MG63 (cell line): ENCODE measurements at places on chromosomes 1 and 21. TPM values are rescaled to one million over a fixed set of nuclear protein-coding genes. Genes with fewer than 3 reads are reported as not detected.

ATP1A2 gene
- total RNA-seq = not detected in 2 replicates

F11R gene
- 0.22 and 1.7 TPM in 2 replicates for total RNA-seq

RHD gene
- total RNA-seq = not detected in 2 replicates

ST7L gene
- total RNA-seq = 13.8 and 16.7 TPM in 2 replicates

DDAH1 gene
- 18.2 and 20.8 TPM in 2 replicates for total RNA-seq

MMP23B gene
- total RNA-seq = 1.6 TPM in 1 of 2 replicates, not detected in the other

RUNX3 gene
- total RNA-seq = 4.6 and 5.8 TPM in 2 replicates

GPATCH4 gene
- 10.0 and 48.6 TPM in 2 replicates for total RNA-seq

GPR157 gene
- 3.1 and 5.2 TPM in 2 replicates for total RNA-seq

- no peak for DNase-seq
Measured at GRCh38 chr1:41469706-41470105, 14.8 kb downstream of the EDN2 start.

DNA sequence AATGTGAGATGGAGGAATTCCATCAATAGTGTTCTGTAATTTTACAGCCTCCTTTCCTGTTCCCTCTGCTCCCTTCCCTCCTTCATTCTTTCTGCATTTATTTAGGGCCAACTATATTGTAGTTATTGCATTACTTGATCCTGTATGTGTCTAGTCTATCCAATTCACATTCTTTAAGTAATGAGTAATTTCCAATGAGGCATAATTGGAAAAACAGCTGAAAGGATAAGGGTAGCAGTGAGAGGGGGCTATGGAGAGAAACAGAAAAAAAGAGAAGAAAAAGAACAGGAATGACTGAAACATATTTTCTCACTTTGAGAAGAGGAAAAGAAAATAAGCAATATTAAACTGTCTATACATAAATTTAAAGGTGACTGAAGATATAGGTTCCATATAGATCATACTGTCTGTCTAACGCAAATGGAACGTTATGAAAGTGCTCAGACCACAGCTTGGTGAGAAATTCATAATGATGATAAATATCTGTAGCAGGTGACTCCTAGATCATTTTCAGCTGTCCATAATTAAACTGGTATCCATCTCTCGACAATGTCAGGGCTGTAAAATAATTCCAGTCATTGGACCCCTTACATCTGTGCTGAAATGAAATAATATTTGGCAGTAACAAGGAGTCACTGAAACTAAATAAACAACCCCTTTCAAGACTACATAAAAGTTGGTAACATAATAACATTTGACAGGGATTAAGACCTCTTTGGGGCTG is 61.8 kb downstream of the SPAG17 start:
- DNase-seq = no peak

DNA sequence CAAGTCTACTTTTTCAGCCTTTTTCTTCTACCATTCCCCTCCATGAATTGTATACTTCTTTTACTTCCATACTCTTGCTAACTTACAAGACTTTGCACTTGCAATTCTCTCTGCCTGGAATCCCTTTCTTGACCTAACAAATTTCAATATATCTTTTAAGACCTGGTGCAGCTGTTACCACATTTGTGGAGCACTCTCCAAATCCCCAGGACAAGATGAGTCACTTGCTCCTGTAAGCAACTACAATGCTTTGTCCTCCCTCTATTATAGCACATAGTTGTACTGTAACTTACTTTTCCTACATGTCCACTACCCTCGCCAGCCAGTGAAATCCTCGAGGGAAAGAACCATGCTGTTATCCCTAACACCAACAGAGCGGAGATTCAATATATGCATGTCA is 43.1 kb downstream of the WARS2 start:
- peak; percentile 14 for DNase-seq

DNA sequence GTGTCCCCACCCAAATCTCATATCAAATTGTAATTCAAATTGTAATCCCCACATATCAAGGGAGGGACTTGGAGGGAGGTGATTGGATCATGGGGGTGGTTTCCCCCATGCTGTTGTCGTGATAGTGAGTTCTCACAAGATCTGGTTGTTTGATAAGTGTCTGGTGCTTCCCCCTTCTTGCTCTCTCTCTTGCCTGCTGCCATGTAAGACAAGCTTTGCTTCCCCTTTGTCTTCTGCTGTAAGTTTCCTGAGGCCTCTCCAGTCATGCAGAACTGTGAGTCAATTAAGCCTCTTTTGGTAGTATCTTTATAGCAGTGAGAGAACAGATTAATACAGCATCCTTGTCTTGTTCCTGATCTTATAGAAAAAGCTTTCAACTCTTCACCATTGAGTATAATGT is 6.5 kb upstream of the LRRC39 start:
- DNase-seq = no peak

DNA sequence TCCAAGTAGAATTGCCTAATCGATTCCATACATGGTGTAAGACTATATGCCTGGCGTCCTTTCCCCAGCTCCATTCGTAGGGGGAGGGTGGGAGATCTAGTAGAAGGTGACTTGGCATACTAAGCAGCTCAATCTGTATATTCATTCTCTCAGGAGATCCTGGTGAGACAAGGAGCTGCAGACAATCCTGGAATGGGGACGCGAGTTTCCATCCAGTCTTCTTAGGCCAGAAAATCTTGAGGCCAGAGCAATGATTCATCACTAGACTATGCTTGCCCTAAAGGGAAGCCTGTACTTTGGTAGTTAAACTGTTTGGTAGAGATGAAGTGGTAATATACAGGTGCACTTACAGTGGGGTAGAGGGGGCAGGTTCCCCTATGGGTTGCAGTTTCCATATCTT is 468.7 kb downstream of the ADGRL2 start:
- DNase-seq = peak; percentile 23

DNA sequence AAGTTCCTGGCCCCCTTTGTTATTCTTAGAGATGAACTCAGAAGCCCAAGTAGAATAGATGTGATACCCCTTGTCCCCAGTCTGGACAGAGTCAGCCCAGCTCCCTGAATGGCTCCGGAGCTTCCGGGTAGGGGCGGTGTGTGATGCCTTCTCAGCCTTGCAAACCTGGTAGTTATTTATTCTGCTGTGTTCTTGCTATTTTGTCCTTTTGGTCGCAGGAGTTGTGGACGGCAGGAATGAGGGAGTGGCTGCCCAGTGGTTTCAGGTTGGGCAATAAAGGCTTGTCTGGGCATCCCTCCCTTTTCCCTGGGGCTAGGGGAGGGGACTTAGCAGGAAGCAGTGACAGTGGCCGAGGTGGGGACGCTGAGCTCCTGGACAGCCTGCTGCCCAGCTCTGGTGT is 2.8 kb downstream of the PTPRU start:
- no peak for DNase-seq

GRCh38 chr1:189805735-189806134 is 671.9 kb downstream of the BRINP3 start:
- DNase-seq = no peak

DNA sequence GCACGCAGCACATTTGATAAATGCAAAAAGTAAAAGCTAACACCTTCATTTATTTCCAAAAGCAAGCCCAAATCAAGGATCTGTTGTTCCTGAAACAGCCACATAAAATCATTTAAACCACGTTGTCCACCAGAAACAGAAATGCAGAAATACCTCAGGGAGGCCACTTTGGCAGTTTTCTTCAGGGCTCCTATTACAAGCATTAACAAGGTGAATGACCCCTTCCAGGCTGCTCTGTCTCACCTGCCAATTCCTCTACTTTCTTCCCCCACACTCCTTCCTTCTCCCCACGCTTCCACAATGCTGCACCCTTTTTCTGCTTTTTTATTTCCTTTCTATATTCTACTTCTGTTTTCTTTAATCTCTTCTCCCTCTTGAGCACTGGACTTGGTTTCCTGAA is 55.0 kb upstream of the PTGFRN start:
- no peak for DNase-seq

GRCh38 chr1:98490099-98490498 is 171.4 kb upstream of the SNX7 start:
- DNase-seq = no peak

DNA sequence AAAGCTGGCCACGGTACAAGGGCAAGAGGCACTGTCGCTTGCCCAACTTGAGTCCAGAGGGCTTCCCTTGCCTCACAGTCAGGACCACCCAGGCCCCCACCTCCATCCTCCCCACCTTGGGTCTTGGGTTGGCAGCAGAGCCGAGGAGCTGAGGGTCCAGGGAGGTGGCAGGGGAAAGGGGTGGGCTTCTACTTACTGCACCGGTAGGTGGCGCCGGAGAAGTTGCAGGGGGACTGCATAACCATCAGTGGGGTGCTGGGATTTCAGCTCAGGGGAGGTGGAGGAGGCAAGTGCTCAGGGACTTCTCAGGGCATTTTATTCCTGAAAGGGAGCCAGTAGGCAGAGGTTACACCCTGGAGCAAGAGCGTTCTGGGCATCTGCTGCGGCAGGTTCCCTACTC is 44.0 kb downstream of the TRIM62 start:
- DNase-seq = no peak

DNA sequence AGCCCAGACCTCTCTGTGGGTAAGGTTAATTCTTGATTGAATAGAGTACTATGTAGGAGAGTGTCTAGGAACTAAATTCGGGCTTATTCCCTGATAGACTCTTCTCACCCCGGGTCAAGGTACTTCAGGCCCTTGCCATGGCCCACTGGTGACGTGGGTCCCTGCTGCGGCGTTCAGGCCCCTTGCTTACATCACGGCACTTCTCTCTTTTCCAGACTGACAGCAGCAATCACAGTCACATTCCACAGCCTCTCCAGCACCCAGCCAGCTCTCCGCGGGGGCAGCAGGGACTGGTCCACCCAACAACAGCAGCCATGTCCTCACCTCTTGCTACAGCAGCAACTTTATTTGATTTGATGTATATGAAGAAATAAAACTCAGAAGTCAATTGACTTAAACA is 401.2 kb upstream of the VAMP3 start:
- no peak for DNase-seq

DNA sequence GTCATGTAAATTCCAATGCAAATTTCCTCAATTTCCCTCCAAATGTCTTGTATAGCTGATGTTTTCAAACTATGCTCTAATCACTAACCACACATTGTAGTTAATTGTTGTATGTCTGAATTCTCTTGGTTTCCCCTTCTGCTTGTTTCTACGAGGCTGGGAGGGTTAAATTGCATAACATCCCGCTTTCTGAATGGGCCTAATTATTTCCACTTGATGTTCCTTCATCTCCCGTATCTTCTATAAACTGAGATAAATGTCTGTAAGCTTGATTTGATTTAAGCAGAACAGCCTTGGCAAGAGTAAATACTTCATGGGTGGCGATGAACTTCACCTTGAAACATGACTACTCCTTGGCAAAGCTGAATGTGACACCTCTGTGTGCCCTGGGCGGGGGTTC is 72.2 kb downstream of the SERINC2 start:
- no peak for DNase-seq

DNA sequence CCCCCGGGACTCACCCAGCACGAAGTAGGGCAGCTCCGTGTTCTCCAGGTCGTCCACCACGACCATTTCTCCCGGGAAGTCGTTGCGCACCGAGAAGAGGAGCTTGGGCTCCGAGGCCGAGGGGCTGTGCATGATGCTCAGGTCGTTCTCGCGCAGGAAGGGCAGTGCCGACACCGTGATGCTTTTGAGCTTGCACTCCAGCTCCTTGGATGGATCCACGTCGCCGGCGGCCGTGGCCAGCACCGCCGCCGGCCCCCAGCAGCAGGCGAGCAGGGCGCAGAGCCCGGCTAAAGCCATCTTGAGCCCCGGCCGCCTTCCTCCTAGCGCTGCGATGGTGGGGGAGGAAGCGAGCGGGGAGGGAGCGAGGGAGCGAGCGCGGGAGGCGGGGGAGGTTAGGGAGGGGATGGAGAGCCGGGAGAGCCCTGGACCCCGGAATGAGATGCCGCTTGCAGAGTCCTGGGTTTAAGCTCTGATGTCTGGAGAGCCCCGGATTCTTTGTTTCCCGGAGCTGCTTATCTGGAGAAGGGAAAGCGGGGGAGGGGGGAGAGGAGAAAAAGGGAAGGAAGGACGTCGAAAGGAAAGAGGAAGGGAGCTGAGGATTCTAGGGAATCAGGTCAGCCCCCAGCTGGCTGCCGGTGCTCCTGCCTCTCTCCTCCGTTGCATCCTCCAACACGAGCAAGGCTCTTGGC is at the start of gene ASTN1:
Gene ASTN1, minus strand, starts transcription at position 333 of the 689 bp plus-strand sequence. Its CDS starts 36 bp downstream, at position 297.
- peak; percentile 15 for DNase-seq

DNA sequence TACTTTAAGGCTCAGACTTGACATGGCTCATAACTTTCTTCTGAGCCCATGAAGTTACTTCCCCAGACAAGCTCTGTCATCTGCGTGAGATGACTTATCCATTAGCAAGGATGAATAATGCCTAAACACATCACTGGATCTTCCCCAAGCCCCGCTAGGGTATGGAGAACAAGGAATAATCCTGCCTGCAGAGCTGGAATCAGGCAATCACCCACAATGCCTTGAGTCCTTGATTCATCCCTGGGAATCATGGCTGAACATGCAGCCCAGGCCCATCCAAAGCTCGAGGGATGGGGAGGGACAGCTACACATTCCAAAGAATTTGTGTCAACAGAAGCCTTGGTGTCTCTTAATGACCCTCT is 131.7 kb downstream of the PSMG1 start:
- peak; percentile 93 for DNase-seq

- DNase-seq = no peak
Measured at GRCh38 chr21:33238146-33238545, 8.4 kb downstream of the IFNAR2 start.

- no peak for DNase-seq
Measured at GRCh38 chr1:156497078-156497742, 3.4 kb downstream of the MEF2D start.

- no peak for DNase-seq
Measured at GRCh38 chr1:161166669-161167548, 683 bp downstream of the PPOX start.

DNA sequence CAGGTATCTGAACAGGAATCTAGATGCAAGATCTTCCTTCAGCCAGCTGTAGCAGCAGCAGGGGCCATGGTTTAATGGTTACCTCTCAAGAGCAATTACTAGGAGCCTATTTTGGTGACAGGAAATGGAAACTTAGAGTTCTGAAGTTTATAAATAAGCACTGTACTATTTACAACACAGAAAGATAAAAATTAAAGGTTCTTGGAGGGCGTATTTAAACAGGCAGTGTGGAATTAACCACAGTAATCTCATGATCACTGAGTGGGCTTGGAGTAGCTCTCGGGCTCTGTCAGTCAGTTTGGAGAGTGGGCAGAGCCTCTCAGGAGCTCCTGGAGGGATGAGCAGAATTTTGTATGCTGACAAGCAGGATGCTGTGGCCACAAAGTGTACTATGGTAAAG is 10.2 kb upstream of the FCRL5 start:
- no peak for DNase-seq

DNA sequence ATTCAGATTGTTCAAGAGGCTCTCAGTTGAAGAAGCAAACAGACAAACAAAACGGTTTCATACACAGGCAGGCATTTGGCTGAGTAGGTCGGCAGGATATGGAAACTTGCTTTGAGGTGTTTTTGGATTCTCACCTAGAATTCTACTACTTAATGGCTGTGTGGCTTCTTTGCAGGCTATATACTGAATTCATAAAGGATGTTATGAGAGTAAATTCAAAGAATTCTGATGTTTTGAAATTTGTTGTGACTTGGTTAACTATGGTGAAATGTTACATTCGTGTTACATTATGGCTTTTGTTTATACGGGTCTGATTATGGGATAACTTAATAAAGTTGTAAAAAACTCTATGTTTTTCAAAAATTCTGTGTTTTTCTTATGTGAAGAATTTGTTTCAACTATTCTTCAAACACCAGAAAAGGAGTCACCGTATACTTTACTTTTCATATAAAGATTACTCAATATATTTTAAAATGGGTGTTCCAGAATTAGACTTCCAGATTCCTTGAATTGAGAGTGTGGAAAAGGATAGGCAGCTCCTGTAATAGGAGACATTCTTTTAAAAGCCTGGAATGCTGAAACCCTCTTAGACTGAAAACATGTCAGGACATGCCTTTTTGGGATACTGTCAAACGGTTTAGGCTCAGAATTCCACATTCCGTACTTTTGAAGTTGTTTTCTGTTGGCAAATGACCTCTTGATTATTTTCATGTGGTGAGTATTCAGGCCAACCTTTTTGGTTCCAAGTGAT is 8.2 kb upstream of the IRF2BP2 start:
- peak; percentile 26 for DNase-seq
